ENCODE measurements at places on chromosomes 5 and 9.

- no peak for DNase-seq
Measured at GRCh38 chr9:137759649-137760321, 117.8 kb upstream of the CACNA1B start.

- DNase-seq: no peak
Measured at GRCh38 chr5:65482296-65482735, 596 bp upstream of the ADAMTS6 start.

DNA sequence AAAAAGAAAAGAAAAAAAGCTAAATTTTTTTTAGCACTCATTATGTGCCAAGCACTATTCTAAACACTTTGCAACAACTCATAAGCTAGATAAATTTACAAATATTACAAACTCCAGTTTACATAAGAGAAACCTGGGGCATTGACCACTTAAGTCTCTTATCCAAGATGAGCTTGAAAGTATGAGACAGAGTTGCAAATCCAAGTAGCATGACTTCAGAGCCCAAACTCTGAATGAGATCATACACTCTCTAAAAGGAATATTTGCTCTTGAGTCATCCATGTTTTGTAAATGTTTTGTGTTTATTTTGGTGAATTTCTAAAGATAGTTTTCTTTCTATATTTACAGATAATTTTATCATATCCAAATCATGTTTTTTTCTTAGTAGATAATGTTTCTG, 4.0 kb upstream of the SHOC1 start:
- DNase-seq: no peak

GRCh38 chr5:116303810-116304209, 219.0 kb downstream of the COMMD10 start:
- DNase-seq: no peak

- DNase-seq: no peak
Measured at GRCh38 chr5:134550271-134551214, 25.1 kb downstream of the JADE2 start.

GRCh38 chr5:74063821-74064220, 437.8 kb downstream of the ARHGEF28 start:
- DNase-seq: no peak

DNA sequence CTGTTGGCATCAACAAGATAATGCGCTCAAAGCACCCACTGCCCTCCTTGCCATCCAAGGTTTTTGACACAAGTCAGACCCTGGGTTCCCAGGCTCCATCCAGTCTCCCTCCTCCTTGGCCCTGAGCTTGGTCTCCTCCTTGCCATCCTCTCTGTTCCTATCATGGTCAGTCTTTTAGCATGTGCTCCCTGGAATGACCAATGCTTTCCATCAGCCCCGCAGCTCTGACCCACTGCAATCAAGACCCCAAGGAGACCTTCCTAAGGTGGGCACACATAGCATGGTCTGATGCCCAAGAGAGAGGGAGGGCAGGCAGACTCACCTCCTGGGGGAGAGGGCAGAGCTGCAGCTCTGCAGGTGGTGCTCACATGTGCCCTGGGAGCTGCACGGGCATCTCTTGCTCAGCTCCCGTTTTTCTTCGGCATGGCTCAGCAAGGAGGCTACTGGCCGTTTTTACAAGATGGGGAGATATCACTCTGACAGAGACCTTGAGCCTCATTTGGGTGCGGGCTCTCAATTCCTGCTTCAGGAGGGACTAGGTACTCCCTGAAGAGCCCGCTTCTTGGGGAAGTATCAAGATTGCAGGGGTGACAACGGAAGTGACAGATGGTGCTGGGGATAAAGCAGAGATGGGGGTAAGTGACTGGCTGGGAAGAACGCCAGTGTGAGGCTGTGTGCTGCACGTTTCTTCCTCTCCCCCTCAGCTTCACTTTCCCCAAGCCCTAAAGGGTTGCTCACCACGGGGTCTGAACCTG, 3.3 kb downstream of the SEPTIN8 start:
- DNase-seq: peak; percentile 57

DNA sequence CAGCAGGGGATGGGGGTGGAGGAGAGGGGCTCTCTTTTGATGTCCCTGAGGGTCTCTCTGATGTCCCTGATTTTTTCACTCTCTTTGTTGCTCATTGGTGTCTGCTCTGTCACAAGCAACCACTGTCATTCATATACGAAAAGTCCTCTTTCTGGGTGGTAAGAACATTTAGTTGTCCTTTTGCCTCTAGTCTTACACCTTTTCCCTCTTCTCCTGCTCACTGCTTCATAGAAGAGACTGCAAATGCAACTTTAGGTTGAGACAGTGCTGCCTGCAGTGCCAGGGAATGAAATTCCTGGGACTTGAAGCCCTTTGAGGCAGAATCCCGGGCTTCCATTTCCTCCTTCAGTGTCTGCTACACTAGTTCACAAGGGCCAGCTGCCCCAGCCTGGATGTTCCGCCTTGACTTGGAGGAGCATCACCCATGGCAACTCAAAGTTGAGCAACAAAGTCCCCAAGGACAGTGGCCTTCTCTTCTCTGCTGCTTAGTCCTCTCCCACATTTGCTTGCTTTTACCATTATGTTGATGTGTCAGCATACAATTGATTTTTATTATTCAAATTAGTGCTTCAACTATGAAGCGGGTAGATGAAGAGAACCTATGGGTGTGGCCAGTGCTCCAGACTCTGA, 94.7 kb upstream of the RUSC2 start:
- DNase-seq: no peak

DNA sequence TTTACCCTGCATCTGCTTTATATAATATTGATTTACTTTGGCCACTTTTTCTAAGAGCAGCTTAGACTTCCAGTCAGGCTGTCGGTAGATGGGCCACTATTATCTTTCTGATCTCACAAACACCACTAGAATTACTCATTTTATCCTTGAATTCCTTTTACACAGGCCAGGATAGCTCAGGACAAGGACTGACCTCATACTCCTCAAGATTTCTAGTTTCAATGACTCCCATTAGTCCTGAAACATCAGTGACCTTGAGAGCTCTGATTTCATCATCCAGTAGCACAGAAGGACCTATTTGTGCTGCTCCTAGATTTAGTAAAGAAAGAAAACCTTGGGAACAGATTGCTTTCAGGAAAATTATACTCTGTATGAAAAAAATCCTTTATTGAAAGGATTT, 727.9 kb upstream of the PTPRD start:
- DNase-seq: no peak
